ENCODE measurements at places on chromosomes 12 and 14. TPM values are rescaled to one million over a fixed set of nuclear protein-coding genes. Genes with fewer than 3 reads are reported as not detected.

Gene DAAM1
- polyA plus RNA-seq = 54.3 TPM

Gene DDX23
- 106 TPM for polyA plus RNA-seq

Gene KRT6B
- not detected for polyA plus RNA-seq

Gene WSCD2
- 7.8 TPM for polyA plus RNA-seq

Gene IFNG-AS1
- polyA plus RNA-seq = 0.14 TPM

Gene ETFBKMT
- 4.8 TPM for polyA plus RNA-seq

Gene OR4E2
- polyA plus RNA-seq = not detected

Gene PLXNC1
- polyA plus RNA-seq = 7.1 TPM

Gene AMHR2
- polyA plus RNA-seq = 0.13 TPM

Gene KCNC2
- polyA plus RNA-seq = 0.40 TPM

Gene FOXA1
- polyA plus RNA-seq = 3.8 TPM

Gene TBC1D30
- 6.0 TPM for polyA plus RNA-seq

Gene PSMD9
- 57.1 TPM for polyA plus RNA-seq

Gene HOXC11
- 2.8 TPM for polyA plus RNA-seq

Gene FOXG1
- 0.33 TPM for polyA plus RNA-seq

Gene CD69
- 1.6 TPM for polyA plus RNA-seq

Gene GPR137C
- 7.0 TPM for polyA plus RNA-seq
